ENCODE measurements at places on chromosomes 16 and 17.

DNA sequence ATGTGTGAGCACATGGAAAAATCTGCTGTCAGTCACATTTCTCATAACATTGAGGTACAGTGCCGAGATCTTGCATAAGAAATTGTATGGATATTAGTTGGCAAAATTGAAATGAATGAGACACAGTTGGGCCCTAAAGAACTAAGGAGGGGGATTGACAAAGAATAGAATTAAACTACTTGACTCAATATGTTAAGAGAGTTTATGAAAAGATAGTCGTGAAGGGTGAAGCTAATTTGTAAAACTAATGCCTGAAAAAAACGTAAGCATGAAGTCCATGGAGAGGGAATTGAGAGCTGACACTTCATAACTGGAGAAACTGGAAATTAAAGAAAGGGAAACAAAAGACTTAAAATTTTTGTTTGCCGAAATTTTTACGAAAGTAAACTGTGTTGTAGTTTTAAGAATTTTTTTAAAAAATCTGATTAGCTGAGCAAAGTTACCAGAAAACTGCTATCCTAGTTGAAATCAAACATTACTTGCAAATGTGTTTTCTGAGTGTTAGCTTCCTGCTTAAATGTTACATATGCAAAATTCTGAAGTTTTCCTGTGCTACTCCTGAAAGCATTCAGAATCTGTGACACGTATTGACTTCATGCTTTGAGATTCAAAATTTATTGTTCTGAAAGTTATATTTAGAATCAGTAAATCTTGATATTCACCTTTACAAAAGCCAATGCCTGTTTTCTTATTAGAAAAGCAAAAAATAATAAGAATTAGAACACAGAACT, 239.9 kb downstream of the PHKB start:
- DNase-seq = no peak

GRCh38 chr16:68417711-68418301, 30.5 kb downstream of the SMPD3 start:
- peak; percentile 77 for DNase-seq

- DNase-seq = no peak
These were observed 72.9 kb downstream of the TNRC6C start for GRCh38 chr17:78031435-78031834.

DNA sequence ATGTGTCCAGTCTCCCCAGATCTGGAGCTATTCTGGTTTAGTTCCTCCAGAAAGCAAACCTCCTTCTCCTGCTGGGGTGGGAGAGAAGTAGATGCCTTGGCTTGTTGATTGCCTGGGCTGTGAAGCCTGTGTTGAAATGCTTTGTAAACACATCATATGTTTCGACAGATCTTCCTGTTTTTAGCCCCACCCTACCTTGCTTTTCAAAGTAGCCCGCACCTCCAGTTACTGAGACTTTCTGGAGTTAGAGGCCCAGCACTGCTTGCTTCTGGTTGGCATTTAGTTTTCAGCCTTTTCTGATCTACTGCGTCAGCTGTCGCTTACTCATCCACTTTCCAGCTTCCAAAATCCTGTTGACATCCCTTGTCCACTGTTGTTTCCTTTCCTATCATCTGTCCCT, 17.9 kb upstream of the NDEL1 start:
- DNase-seq = no peak

DNA sequence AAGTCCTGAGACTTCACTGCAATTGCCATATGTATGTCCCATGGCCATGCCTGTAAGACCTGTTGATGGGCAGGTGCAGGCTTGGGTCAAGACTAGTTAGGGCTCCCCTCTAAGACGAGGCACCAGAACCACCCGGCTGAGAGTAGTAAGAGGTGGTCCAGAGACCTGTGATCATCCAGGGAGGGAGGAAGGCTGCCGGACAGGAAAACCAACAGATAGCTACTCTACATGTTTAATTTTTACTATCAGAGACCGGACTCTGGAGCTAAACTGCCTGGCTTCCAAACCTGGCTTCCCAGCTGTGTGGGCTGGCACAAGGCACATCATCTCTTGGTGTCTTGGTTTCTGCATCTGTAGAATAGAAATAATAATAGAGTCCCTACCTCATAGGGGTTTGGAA, 73.0 kb downstream of the ERCC4 start:
- DNase-seq = no peak

- no peak for DNase-seq
These were observed 3.4 kb upstream of the NUBP1 start for GRCh38 chr16:10740000-10740844.

GRCh38 chr16:65757064-65757463, 609.4 kb upstream of the CDH5 start:
- DNase-seq = no peak

Measured in LoVo (cell line).